ENCODE measurements at places on chromosomes 6 and 20.

- no peak for DNase-seq
These were observed 36.9 kb downstream of the CRYBG1 start for GRCh38 chr6:106397431-106397830.

DNA sequence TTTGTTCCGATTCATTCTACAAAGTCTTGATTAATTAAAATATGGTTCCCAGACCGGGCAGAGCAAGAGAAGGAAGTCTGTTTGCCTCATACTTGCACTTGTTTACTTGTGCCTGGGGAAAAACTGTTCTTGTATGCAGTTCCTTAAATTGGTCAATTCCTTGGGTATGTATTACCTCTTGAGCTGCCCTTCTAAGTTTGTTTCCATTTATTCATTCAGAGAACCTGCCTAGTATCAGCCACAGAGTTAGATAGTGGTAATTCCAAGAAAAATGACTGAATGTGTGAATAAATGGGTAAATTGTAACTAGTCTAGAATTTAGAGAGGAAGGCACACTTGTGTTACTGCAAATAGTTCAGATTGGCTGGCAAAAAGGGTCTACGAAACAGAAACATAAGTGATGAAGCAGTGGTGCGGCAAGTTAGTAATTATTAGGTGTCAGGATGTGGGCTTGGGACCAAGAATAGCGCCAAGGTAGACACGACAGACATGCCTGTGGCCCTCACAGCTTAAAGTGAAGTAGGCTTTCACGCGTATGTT is 525 bp upstream of the MAK start:
- DNase-seq, result no peak

GRCh38 chr20:60063739-60064380 is 105.6 kb downstream of the CDH26 start:
- no peak for DNase-seq

DNA sequence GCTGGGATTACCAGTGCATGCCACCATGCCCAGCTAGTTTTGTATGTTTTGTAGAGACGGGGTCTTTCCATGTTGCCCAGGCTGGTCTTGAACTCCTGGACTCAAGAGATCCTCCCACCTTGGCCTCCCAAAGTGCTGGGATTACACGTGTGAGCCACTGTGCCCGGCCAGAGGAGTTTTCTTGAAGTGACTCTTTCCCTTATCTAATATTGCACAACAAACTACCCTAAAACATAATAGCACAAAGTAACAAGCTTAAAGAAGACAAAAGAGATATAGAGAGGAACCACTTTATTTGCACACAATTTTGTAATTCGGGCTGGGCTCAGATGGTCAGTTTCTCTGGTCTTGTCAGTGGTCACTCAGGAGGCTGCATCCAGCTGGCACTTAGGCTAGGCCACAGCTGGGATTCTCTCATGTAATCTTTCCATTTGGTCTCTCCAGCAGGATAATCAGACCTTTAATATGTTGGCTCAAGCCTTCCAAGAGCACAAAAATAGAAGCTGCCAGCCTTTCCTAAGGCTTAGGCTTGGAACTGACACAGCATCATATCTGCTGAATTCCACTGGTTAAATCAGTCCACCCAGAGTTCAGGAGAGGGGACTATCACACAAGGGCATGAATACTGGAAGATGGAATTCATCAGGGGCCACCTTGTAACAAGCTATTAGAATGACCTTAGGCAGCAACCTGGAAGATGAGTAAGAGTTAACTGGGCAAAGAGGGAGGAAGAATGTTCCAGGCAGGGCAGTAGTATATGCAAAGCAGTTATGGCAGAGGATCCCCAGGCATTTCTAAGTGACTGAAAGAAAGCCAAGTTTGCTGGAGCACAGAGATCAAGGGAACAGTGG is 56.7 kb upstream of the PNRC1 start:
- DNase-seq, result peak; percentile 25

- no peak for DNase-seq
These were observed 12.4 kb upstream of the MAP3K4 start for GRCh38 chr6:160979061-160979708.

GRCh38 chr6:72720464-72720863 is 98.6 kb downstream of the KCNQ5 start:
- no peak for DNase-seq

DNA sequence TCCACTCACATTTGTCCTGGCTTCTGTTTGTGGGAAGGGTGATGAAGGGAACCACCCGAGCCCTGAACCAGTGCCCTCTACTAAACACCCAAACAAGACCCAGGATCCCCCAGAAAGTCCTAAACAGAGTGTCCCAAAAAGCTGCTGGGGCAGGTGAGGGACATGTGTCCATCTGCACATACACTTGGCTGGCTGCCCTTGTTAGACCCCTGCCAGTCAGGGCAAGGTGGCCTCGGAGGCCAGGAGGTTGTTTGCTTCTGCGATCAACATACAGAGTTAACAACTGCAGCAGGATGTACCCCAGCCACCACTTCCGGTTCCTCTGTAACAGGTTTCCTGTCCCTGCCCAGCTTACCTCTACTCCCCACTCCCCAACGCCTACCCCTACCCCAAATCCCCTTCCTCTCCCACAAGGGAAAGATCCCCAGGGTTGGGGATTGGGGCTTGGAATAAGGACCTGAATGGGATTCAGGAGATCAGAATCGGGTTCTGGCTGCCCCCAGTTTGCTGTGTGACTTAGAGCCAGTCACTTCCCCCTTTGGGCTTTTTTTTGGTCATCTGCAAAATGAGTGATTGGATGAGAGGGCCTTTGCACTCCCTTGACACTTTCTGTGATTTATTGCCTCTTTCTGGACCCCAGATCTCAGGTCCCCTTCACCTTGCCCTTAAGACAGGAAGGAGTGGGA is 13.9 kb downstream of the DEF6 start:
- DNase-seq, result no peak

- no peak for DNase-seq
These were observed 1.1 kb downstream of the ZNF165 start for GRCh38 chr6:28081486-28081751.

- peak; percentile 86 for DNase-seq
These were observed at the start of gene DPM1 for GRCh38 chr20:50957798-50958614. Gene DPM1, minus strand, starts transcription at chr20:50958532. Its CDS starts 9 bp downstream, at chr20:50958523.

DNA sequence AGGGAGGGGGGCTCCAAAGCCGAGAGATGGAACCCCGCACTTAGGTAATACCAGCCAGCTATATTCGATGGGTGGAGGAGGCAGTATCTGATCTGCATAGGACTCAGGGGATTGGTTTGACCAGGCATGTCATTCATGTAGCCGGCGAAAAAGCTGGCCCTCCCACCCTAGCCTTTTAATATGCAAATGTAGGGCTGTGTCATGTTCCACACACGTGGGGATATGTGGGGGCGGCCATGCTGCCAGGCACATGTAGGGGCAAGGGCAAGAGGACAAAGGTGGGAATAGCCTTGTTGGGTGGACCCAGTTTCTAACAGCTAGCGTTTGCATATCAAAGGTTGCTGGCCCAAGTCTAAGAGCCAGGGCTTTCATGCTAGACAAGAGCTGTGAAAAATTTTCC is 39.1 kb upstream of the DDR1 start:
- DNase-seq, result no peak

Data from left ventricle myocardium inferior (tissue), 1 donor.